ENCODE measurements at places on chromosomes 2 and 18.

- DNase-seq = no peak
These were observed 188.9 kb downstream of the NDUFA10 start for GRCh38 chr2:239836021-239836765.

DNA sequence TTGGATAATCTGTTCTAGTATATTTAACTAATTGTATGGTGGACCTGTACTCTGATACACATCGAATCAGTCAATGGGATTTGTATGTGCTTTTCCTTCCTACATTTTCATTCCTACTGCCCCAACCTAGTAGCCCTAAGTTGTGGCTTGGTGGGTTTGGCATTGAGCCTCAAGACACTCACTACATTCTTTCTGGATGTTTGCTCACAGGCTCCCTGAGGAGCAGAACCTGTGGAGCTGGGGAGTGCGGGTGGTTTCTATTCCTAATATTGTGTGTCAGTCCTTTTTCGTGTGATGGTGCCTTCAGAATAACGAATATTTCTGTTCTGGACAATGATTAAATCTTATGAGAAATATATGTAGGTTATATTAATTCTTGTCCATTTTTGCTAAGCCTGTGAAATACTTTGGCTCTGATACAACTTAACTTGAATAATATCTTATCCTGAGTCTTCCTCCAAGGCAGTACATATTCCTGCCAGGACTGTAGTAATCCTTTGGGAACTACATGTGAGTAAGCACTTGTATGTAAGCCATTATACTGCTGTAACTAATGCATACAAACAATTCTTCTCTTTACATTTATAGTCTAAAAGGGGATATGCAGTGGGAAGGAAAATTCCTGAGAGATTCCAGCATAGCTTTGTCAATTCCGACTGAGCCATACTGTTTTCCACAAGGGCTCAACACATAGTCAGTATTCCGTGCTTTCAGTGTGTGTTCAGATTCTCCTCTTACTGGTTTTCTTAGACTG lies 150.6 kb downstream of the AGPS start:
- no peak for DNase-seq

DNA sequence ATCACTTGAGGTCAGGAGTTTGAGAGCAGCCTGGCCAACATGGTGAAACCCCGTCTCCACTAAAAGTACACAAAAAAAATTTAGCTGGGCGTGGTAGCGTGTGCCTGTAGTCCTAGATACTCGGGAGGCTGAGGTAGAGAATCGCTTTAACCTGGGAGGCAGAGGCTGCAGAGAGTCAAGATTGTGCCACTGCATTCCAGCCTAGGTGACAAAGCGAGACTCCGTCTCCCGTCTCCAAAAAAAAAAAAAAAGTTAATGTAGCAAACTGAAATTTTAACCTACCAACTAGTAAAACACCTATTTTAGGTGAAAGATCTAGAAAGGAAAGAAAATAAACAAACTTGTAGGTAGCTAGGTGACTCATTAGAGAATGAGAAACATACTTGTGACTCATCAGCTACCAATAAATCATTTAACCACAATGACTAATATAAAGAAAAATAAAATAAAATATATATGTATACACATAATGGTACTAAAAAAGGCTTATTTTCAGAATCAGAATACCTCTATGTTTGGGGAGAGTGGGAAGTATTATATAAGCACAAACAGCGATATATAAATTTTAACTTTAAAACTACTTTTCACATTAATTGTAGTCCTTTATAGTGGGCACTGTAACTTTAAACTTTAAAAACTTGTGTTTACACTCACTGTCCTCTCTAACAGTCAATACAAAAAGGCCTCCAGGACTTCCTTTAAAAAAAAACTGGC lies 36.6 kb downstream of the DARS1 start:
- no peak for DNase-seq

GRCh38 chr2:115484486-115484885 lies 1042.0 kb downstream of the DPP10 start:
- no peak for DNase-seq

DNA sequence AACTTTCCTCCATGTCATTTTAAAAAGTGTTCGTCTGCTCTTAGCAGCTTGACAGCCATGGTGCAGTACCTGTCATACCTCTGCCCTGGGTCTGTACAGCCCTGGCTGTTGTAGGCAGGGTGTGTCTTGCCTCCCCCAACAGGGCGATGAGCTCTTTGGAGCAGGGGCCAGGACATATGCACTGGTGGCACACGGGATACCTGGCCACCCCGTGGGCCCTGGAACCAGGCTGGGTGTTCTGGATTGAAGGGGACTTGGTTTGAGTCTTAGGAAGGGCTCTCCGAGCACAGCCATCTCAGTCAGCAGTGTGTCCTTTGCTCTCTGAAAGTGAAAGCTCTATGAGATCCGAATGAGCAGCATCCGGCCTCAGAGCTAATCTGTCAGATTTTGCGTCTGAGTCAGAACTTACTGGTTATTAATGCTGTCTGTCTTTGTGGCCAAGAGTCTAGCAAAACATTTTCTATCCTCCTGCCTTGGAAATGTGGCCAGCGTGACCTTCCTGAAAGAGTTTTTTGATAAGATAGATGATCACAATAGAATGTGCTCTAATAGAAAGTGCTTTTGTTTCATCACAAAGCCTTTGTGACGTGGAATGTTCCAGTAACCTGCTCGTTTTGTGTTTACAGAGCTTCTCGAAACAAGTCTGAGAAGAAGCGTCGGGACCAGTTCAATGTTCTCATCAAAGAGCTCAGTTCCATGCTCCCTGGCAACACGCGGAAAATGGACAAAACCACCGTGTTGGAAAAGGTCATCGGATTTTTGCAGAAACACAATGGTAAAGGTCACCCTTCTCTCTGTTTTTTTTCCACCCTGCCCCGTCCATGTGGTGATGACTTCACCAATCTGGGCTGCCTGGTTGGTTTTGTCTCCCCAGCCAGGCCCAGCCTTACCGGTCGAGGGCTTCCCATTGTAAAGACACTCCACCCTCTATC lies 77.3 kb upstream of the RPL31 start:
- DNase-seq = no peak

DNA sequence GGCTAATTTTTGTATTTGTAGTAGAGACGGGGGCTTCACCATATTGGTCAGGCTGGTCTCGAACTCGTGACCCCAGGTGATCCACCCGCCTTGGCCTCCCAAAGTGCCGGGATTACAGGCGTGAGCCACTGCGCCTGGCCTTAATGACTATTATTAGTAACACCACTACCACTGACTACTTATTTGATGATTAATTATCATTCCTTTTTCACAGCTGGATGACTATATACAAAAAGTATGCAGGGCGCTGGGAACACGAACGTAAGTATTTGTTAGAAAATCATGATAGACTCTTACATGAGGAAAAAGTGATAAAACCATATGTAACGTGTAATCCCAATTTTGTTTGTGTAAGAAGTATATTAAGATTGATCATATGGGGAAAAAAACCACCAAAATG lies 21.6 kb downstream of the DARS1 start:
- no peak for DNase-seq

GRCh38 chr2:9771481-9772017 lies 71.7 kb upstream of the TAF1B start:
- no peak for DNase-seq

DNA sequence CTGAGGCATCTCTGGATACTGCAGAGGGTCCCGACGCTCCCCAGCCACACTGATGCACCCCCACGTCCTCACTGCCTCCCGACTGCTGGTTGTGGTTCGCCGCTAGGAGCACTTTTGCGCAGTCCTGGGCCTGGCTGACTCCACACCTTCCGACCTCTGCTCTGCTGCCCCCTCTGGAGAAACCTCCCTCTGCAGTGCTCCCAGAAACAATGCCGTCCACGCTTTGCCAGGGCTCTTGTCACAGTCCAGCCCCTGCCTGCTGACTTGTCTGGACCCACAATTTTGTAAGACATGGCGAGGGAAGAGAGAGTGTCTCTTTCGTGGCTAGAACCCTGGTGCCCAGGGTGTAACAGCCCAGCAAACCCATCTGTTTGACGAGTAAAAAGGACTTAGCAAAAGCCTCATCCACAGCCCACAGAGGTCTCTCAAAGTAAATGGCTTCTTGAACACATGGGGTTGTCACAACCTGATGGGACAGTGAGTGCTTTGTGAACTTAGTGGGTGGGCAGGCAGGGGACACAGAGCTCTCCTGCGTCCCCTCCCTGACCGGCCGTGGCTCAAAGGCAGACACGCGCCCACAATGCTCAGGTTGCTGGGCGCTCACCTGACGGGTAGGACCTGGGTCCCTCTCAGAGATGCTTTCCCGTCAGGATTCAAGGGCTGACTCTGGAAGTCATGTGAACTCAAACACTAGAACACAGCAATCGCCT lies 4.0 kb downstream of the COPS9 start:
- DNase-seq = no peak

DNA sequence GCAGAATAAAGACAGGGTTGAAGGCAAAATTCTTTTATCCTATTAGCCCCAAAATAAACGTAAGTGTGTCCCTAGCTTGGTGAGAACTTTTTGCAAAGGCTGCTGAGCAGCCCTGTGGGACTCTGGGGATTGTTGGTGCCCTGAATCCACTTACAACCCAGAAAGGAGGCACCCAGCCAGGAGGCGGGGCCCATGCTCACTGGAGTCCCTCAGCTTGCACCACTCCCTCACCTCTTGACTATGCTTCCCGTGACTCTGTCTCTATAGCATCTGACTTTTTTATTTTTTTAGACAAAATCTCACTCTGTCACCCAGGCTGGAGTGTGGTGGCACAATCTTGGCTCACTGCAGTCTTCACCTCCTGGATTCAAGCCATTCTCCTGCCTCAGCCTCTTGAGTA lies 15.8 kb upstream of the COL6A3 start:
- DNase-seq = no peak

GRCh38 chr18:35682281-35682867 lies 100.8 kb downstream of the GALNT1 start:
- no peak for DNase-seq

- DNase-seq = no peak
These were observed 86.9 kb downstream of the LIMS1 start for GRCh38 chr2:108621087-108621559.

GRCh38 chr2:128520340-128520739 lies 201.7 kb upstream of the HS6ST1 start:
- DNase-seq = no peak

DNA sequence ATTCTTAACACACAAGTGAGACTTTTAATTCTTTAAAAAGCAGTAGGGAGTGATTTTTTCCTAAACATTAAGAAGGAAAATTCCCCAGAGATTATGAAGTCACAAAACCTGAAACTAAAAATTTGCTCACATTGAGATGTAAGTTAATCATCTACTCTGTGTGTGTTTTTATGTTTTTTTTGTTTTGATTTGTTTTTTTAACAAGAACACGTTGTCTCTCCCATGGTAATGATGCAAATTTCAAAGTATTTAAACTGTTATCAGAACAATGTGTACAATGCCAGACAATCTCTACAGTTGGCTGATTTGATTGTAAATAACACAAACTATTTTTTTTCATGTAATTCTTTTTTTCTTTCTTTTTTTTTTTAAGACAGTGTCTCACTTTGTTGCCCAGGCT lies 71.5 kb downstream of the COLEC12 start:
- no peak for DNase-seq

- DNase-seq = peak; percentile 53
These were observed 127.6 kb upstream of the SPOPL start for GRCh38 chr2:138373993-138374408.

DNA sequence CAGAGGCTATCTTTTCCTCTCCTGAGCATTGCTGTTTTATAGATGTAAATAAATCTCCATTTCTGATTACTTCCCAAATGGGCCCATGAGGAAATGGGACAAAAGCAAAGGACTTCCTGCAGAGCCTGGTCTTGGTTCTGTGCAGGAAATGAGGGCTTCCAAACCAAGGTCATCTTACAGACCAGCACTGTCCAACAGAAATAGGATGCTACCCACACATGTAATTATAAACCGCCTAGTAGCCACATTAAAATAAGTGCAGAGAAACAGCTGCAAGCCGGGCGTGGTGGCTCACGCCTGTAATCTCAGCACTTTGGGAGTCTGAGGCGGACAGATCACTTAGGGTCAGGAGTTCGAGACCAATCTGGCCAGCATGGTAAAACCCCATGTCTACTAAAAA lies 6.2 kb downstream of the TTL start:
- DNase-seq = no peak

DNA sequence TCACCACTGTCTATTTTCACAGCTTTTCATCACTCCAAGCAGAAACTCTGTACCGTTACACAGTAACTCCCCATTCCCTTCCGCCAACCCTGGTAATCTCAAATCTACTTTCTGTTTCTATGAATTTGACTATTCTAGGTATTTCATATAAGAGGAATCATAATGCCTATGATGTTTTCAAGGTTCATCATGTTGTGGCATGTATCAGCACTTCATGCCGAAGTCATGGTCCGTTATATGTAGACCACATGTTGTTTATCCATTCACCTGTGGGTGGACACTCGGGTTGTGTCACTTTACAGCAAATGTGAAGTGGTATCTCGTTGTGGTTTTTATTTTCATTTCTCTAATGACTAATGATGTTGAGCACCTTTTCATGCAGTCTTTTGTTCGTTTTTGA lies 21.6 kb downstream of the CPSF3 start:
- DNase-seq = no peak
